T follicular helper cell (primary cell): ENCODE measurements at places on chromosomes 12 and 14.

DNA sequence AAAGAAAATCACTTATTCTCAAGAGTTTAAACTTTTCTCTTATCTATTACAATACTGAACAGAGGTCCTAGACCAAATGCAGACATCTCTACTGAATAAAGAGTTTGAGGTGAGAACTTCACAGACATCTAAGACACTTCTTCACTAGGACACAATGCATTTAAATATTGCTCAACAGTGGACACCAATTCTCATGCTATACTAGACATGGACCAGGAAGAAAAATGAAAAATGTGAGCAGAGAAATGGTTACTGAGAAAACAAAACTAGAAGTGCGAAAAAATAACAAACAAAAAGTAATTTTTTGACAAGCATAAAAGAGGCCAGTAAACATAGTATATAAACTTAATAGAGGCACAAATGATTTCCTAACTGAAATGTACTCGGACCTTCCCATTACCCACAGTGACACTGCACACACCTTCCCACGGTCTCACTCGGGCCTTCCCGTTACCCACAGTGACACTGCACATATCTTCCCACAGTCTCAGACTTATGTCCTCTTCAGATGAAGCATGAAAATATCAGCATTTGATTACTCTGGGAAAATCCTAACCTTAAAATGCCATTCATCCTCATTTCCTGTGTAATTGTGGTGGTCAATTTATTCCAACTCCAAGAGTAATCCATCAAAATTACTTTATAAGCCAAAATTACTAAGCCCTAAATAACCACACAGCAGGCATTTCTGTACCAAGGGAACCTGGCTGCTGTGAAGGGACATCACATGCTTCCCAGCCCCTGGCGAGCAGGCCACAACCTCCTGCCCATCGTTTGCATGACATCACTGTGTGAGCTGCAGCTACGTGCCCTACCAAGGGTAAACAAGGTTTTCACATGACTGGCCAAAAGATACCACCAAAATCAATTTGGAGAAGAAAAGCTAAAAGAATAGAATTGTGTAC lies 6.4 kb downstream of the SLC15A4 start:
- no peak for DNase-seq

- no peak for DNase-seq
These were observed 1.4 kb upstream of the RDH5 start for GRCh38 chr12:55718624-55719275.

- no peak for DNase-seq
These were observed 5.8 kb downstream of the CTDSP2 start for GRCh38 chr12:57840726-57841125.

GRCh38 chr12:43669373-43669772 lies 89.2 kb downstream of the PUS7L start:
- DNase-seq: no peak

DNA sequence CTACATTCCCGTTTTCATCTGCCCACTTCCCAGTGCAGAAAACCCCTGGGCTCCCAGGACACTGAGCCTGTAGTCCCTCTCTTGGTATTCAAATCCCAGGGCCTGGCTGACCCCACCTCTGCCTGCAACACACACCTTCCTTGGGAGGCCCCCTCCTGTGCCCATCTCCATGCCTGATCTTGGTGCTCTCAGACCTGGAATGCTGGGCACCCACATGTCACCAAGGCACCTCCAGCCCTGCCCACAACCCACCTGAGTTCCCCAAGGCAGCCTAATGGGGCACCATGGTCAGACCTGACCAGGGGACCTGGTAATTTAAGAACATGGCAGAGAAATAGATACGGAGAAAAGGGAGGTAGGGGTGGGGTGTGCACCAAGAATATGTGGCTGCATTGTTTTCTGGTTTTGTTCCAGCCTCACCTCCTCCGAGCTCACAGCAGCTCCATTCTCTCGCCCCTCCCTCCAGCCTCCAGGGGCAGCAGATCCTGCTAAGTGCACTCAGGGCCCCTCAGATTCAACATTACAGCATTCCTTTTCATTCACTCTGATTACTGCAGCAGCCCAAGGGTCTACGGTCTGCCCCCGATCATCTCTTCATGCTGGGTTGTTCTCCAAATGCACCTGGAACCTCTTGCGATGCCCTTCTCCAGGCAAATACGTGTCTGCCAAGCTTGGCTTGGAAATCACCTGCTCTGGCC lies 9.2 kb upstream of the HSP90AA1 start:
- no peak for DNase-seq
